ENCODE measurements at places on chromosomes 11 and 22.

- H3K36me3 ChIP-seq: no peaks in the 10 kb centered on the region
- H3K27me3 ChIP-seq: no peaks in the 10 kb centered on the region
- no peak overlapping the region for H3K4me3 ChIP-seq
- H3K27ac ChIP-seq: no peak overlapping the region
These were observed 20.6 kb downstream of the GRAMD1B start for GRCh38 chr11:123450623-123451022.

- H3K36me3 ChIP-seq: peaks cover 17% of the 10 kb centered on the region
- no peaks in the 10 kb centered on the region for H3K27me3 ChIP-seq
- H3K4me3 ChIP-seq: no peak overlapping the region
- H3K27ac ChIP-seq: no peak overlapping the region
- DNase-seq: no peak
These were observed 42.4 kb downstream of the OSBP start for GRCh38 chr11:59573216-59573615.

DNA sequence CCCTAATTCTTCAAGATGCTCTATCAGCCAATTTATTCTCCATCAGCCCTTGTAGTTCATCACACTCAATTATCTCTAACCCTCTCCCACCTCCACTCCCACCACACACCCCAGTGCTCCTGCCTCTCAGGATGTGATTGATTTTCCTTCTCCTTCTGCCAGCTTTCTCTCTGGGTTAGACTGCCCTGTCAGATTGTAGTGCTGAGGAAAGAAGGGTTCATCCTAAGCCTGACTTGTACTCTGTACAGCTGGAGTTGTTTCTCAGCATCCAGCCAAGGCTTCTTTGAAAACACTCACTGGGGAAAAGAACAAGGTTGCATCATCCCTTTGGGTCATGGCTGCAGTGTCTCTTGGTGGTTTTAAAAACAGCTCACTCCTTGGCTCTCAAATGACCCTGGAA is 61.2 kb downstream of the CECR2 start:
- peaks cover 65% of the 10 kb centered on the region for H3K4me1 ChIP-seq
- no peaks in the 10 kb centered on the region for H3K36me3 ChIP-seq
- no peak overlapping the region for H3K4me3 ChIP-seq
- H3K27ac ChIP-seq: peak overlapping the region; percentile 90

GRCh38 chr11:70871881-70872280 is 380.5 kb downstream of the SHANK2 start:
- H3K27ac ChIP-seq: no peak overlapping the region
- no peaks in the 10 kb centered on the region for H3K27me3 ChIP-seq
- H3K36me3 ChIP-seq: no peaks in the 10 kb centered on the region
- peaks cover 16% of the 10 kb centered on the region for H3K4me1 ChIP-seq
- H3K4me3 ChIP-seq: no peak overlapping the region

GRCh38 chr11:65132988-65133700 is 1.2 kb downstream of the SYVN1 start:
- peaks cover 20% of the 10 kb centered on the region for H3K4me1 ChIP-seq
- no peaks in the 10 kb centered on the region for H3K36me3 ChIP-seq
- H3K4me3 ChIP-seq: peak overlapping the region; percentile 67
- H3K27ac ChIP-seq: no peak overlapping the region
